ENCODE measurements at places on chromosomes 2 and 18. TPM values are rescaled to one million over a fixed set of nuclear protein-coding genes. Genes with fewer than 3 reads are reported as not detected.

GRCh38 chr18:80167331-80167730 lies 58.3 kb downstream of the ADNP2 start:
- no peak overlapping the region for H3K27ac ChIP-seq
- H3K4me3 ChIP-seq: no peak overlapping the region
- H3K4me1 ChIP-seq: peaks cover 18% of the 10 kb centered on the region

DNA sequence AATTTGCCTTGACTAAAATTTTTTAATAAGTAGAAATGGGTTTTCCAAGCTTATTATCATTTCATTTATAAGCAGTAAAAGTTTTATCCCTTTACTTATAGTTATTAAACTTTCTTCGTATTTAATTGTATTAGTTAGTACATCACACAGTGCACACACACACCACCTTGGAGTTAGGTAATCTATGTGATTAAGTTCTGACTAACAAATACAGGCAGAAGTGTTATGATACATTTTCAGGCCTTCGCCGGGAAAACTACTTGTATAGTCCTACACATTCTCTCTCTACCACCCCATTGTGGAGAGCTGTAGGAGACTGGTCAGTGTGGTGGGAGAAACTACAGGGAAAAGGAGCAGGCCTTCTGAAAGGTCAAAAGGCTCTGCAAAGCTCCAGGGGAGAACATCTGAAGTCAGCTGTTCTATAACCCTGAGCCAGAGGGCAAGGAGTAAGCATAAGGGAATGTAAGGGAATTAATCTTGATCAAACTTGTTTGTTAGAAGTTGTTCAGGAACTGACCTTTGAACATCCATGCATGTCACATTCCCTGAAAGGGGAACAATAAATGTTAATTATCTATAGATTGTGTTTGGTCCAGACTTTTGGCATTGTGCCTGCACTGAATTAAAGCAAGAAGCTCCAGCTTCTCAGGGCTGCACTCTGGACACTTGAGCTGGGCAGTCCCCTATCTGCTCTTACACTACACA lies 231.7 kb downstream of the FSIP2 start:
- H3K4me1 ChIP-seq: no peaks in the 10 kb centered on the region
- no peaks in the 10 kb centered on the region for H3K27me3 ChIP-seq
- DNase-seq: no peak
- H3K27ac ChIP-seq: no peak overlapping the region
- no peaks in the 10 kb centered on the region for H3K36me3 ChIP-seq

- no peaks in the 10 kb centered on the region for H3K4me1 ChIP-seq
- no peak overlapping the region for H3K4me3 ChIP-seq
- DNase-seq: no peak
- H3K36me3 ChIP-seq: no peaks in the 10 kb centered on the region
Measured at GRCh38 chr2:113179446-113180045, 5.8 kb downstream of the PSD4 start.

Gene MROH2A
- total RNA-seq: not detected

DNA sequence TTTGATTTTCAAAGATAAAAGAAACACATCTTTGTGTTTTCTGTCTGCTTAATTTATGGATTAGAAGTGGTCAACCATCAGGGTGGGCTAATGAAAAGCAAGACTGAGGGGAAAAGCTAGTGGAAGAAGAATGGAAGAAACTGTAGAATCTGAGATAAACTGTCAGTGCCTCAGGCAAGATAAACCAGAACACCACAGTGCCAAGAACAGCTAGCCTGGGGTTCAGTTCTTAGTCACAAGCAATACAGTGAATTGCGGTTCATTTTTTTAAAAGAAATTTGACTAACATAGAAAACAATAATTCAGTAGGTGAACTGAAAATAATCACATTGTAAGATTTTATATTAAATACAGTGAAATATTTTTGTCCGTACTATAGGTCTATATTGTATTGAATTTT lies 22.0 kb upstream of the LNPK start:
- no peak overlapping the region for H3K4me3 ChIP-seq
- DNase-seq: no peak
- H3K4me1 ChIP-seq: no peaks in the 10 kb centered on the region
- peaks cover 29% of the 10 kb centered on the region for H3K27me3 ChIP-seq

- H3K27ac ChIP-seq: peak overlapping the region; percentile 100
- no peak for DNase-seq
- H3K4me1 ChIP-seq: peaks cover 31% of the 10 kb centered on the region
- peak overlapping the region; percentile 100 for H3K4me3 ChIP-seq
Measured at GRCh38 chr18:11982981-11983380, 1.7 kb downstream of the IMPA2 start.

- no peak overlapping the region for H3K27ac ChIP-seq
- no peaks in the 10 kb centered on the region for H3K36me3 ChIP-seq
- DNase-seq: no peak
- no peaks in the 10 kb centered on the region for H3K4me1 ChIP-seq
Measured at GRCh38 chr2:57432528-57432927, 614.1 kb upstream of the VRK2 start.

Gene PKP4
- total RNA-seq: 131 TPM

DNA sequence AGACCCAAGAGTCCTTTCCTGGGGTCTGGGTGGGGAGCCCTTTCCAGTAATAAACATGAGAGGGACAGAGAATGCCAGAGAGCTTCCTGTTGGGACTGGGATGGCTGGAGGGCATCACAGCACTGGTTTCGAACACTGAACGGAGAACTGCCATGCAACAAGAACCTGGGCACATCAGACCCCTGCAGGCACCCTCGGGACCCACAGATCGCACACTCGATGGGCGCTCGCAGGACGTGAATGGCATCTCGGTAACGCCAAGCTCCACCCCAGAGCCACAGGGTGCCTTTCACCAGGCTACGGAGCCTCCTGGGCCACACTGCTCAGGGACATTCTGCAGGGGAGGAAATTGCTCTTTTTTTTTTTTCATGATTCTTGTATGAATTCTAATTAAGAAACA lies 25.1 kb downstream of the SLC66A2 start:
- H3K4me3 ChIP-seq: no peak overlapping the region
- H3K27me3 ChIP-seq: no peaks in the 10 kb centered on the region
- no peak overlapping the region for H3K27ac ChIP-seq
- H3K36me3 ChIP-seq: peaks cover 22% of the 10 kb centered on the region

- H3K36me3 ChIP-seq: no peaks in the 10 kb centered on the region
- DNase-seq: peak; percentile 92
- no peak overlapping the region for H3K27ac ChIP-seq
- peak overlapping the region; percentile 56 for H3K4me3 ChIP-seq
- peaks cover 73% of the 10 kb centered on the region for H3K4me1 ChIP-seq
- peaks cover 98% of the 10 kb centered on the region for H3K27me3 ChIP-seq
Measured at GRCh38 chr2:172101821-172102390, 794 bp downstream of the DLX2 start.

DNA sequence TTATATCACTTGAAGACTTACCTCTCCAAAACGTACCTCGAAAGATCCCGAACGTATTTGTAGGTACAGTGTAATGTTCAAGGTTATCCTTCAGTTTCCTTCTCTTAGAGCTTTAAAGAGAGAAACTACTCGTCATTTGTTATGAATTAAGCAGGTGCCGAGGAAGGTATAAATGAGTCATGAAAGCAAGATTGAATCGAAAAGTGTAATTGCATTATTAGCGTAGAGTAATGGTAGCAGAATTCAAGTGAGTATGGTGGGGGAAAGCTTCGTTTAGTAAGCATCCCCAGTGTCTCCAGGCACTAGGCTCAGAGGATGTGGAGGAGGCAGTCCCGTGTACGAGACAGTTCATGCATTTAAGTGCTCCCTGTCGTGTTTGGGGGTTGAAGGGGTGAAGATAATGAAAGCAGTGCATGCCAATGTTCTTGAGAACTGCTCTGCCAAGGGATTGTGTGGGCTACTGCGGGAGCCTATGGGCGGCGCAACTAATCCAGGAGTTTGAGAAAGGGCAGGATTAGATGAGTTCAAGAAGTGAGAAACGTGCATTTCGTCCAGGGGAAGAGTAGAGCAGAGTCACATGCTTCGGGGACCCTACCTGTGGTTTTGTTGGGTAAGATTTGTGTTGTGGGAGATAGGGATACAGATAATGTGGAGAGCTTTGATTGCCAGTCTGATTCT lies 858 bp downstream of the POLR1B start:
- peaks cover 10% of the 10 kb centered on the region for H3K36me3 ChIP-seq
- no peaks in the 10 kb centered on the region for H3K27me3 ChIP-seq
- H3K4me1 ChIP-seq: peaks cover 24% of the 10 kb centered on the region
- H3K4me3 ChIP-seq: peak overlapping the region; percentile 99
- H3K27ac ChIP-seq: no peak overlapping the region
- no peak for DNase-seq

- H3K4me1 ChIP-seq: peaks cover 32% of the 10 kb centered on the region
- H3K4me3 ChIP-seq: peak overlapping the region; percentile 69
- peaks cover 3% of the 10 kb centered on the region for H3K27me3 ChIP-seq
- no peaks in the 10 kb centered on the region for H3K36me3 ChIP-seq
- DNase-seq: peak; percentile 57
Measured at GRCh38 chr2:191244350-191244749, 854 bp upstream of the MYO1B start.

DNA sequence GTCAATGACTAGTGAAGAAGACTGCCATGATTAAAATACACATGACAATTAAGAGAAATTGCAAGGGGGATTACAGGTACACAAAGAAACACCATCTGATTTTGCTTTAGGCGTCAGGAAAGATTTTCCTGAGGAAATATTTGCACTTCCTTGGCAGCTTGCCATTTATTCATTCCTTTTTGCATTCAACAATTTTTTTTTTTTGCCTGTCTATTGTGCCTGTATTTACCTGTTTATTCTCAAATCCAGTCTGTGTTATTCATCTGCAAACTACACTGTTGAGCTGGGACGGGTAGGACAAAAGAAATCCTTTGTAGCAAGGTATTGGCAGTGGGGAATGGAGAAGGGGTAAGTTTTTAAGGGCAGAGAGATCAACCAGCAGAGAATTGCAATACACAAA lies 31.8 kb downstream of the SMAD2 start:
- no peak overlapping the region for H3K4me3 ChIP-seq
- H3K36me3 ChIP-seq: peaks cover 18% of the 10 kb centered on the region
- H3K4me1 ChIP-seq: peaks cover 26% of the 10 kb centered on the region
- no peak for DNase-seq
- no peak overlapping the region for H3K27ac ChIP-seq

Gene CYP1B1
- total RNA-seq: 20.8 TPM

Gene LRATD1
- 10.2 TPM for total RNA-seq

Gene FIGLA
- total RNA-seq: not detected

- H3K27ac ChIP-seq: no peak overlapping the region
- H3K4me1 ChIP-seq: peaks cover 48% of the 10 kb centered on the region
- peaks cover 4% of the 10 kb centered on the region for H3K27me3 ChIP-seq
- H3K36me3 ChIP-seq: no peaks in the 10 kb centered on the region
- no peak overlapping the region for H3K4me3 ChIP-seq
Measured at GRCh38 chr2:119490653-119491195, 33.6 kb downstream of the SCTR start.

- no peak overlapping the region for H3K27ac ChIP-seq
- H3K4me1 ChIP-seq: no peaks in the 10 kb centered on the region
- no peak overlapping the region for H3K4me3 ChIP-seq
Measured at GRCh38 chr2:130763405-130763804, 8.1 kb downstream of the AMER3 start.
